CD4-positive, alpha-beta T cell (primary cell): ENCODE measurements at places on chromosomes 16 and 17.

DNA sequence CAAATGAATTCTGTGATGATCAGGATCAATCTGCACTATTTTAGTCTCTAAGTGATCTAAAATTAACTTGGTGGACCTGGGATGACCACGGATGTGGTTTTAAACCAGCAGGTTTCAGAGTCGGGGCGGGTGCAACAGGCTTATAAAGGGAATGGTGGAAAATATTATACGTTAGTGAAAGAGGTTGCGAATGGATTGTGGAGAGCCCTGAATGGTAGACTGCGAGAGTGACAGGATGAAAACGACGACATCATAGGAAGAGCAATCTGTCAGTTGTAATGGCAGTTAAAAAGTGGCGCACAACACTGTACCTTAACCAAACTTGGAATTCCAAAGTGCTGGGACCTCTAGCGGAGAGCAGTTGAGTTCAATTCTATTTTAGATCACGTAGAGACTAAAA lies 1.2 kb upstream of the CYB5B start:
- no peak for DNase-seq

DNA sequence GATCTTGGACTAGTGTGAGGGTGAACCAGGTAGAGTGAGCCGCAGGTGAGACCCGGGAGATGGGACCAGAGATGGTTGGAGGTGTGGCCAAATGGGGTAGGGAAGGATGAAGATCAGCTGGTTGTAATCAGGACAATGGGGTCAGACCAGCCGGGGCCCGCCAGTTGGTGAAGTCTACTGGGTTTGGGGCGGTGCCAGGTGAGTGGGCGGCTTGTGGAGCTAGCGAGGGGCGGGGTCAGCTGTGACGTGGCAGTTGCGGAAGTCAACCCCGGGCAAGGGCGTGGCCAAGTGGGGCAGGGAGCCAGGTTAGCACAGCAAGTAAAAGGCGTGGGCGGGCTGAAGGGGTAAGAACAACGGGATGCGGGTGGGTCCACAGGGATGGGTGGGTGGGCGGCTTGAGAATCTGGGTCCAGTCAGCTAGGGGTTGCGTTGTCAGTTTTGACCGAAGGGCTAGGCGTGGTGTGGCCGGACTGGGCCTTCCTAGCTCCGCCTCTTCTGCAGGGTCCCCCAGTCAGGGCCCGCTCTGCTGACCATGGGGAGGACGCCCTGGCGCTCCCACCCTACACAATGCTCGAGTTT lies 25.5 kb upstream of the ALKBH5 start:
- peak; percentile 94 for DNase-seq

GRCh38 chr16:75477680-75478473 lies 13.4 kb upstream of the TMEM170A start:
- no peak for DNase-seq

GRCh38 chr16:31347445-31347844 lies 7.5 kb upstream of the ITGAX start:
- DNase-seq, result no peak

GRCh38 chr16:79943736-79944135 lies 343.2 kb upstream of the MAF start:
- DNase-seq, result no peak

DNA sequence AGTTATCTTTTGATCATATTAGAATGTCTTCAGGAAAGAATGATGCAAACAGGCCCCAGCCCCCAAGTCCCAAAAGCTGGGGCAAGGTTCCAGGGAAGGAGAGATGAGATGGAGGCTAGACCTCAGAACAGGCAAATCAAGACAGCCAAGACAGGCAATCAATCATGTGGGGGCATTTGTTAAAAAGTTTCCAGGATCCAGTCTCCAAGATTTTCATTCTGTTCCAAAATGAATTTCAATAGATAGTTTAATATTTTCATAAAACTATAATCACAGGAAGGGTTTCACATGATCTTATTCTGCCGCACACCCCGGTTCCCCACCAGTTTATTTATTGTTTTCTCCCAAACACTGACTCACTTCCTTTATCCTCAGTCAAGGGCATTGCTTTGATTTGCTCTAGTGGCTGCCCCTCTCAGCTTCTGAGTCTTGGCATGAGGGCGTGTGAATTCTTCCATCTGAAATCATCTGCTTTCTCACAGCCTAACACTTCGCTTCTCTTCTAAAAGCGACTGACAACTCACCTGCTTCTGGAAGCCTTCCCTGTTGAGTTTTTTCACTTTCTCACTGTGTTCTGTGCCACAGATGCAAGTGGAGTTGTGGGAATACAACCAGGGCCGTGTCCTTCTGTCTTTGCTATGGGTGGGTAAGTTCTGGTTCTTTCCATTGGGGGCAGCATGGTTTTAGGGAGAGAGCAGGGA lies 12.2 kb upstream of the TERF2 start:
- DNase-seq, result no peak

DNA sequence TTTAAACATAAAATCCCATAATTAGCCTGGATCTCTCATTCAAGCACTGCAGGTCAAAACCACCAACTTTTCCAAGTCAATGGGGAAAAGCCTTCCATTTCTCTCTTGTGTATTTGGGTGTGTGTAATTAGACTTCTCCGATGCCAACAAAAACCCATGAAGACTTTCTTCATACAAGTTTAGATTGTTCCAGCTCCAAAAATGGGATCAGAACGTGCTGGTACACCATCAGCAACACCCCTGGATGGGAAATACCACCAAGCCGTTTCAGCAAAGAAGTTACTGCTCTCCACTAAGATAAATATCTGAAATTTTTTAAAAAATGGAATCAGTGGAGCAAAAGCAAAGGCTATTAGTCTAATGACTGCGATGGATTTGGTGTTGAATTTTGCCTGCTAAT lies 837.3 kb upstream of the SOX9 start:
- no peak for DNase-seq

DNA sequence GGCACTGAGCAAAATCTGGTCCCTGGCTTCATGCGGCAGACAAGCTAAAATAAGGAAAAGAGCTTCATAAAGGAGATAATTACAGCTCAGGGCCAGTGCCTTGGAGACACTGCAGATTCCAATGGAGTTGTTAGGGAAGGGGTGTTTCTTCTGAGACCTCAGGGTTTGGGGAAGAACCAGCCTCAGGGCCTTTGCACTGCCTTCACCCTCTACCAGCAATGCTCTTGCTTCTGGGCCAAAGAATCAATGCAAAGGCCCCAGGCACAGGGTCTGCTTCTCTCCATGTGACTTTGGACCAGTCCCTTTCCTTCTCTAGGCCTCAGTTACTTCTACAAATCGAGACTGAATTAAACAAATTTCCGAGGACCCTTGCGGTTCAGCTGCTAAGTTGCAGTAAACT lies 36.2 kb upstream of the GAN start:
- no peak for DNase-seq

DNA sequence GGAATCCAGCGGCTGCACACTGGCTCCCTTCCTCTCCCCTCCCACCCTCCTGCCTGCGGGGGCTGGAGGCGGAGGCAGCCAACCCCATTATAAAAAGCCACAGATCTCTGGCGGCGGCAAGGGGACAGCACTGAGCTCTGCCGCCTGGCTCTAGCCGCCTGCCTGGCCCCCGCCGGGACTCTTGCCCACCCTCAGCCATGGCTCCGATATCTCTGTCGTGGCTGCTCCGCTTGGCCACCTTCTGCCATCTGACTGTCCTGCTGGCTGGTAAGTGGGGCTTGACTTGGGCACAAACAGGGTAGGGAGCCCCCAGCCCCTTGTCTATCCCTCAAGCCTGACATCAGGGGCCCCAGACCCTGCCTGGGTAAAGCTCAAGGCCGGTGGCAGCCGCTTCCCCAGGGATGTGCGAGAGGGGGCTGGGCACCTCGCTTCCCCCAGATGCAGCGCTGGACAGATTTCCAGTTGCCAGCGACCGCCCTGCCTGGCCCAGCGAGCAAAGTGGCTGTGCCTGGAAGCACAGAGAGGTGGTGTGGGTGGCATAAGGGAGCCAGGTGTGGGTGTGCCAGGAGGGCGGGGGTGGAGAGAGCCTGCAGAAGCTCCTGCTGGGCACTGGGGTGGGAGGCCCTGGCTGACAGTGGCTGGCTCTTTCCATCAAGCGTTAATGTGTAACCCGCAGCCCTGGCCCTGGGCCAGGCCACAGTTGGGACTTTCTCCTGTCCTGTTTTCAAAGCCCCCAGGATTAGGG lies at the start of gene CX3CL1:
TSS of gene CX3CL1 (plus strand) at position 119 of the 745 bp plus-strand sequence. CDS start at position 198, 79 bp downstream.
- no peak for DNase-seq

DNA sequence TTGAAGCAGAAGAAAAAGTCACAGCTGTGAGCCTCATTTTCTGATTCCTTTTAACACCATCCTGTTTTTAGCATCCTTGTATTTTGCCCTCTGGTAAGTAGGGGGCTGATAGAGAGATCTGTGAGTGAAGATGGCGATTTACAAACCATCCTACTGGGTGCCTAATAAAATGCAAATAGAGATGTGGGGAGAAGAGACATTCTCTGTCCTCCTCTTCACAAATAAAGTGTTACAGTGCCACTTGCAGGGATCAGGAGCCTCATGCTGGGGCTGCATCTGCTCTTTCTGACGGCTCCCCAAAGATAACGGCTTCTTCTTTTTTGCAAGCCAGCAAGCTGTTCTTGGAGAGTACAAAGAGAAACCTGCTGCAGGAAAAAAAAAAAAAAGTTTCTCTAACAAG lies 418.6 kb downstream of the TOX3 start:
- no peak for DNase-seq

DNA sequence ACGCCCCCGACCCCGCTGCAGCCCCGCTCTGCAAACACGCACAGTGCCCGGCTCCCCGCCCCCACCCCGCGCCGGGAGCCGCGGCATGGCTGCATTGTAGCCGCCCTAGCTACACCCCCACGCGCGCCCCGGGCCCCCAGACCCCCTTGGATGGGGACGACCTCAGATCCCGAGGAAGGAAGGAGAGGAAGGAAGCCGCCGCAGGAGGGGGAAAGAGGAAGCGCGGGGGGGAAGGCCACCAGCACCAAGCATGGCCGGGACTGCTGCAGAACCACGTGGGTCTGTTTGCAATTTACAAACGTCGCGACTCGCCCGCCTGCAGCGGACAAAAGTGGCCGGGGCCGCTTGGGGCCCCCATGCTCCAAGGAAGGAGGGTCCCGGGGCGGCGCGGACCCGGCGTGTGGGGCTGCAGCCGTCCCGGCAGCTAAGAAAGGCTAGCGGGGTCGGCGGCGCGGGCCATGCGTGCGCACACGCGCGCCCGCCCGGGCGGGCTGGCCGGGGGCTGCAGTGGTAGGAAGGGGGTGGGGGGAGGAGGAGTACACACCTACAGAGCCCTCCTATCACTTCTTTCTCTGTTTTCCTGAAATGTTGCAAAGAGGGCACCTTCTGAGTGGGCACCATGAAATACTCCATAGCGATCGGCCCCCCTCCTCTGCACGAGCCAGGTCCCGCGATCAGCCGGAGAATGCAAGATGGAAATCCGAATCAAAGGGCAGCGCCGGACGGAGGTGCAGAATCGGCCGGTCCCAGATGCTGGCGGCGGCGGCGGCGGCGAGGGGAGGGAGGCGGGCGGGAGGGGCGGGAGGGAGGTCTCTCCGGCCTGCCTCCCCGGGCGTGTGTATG lies 488 bp downstream of the TFAP4 start:
- DNase-seq, result peak; percentile 55

GRCh38 chr16:2826591-2827373 lies 3.3 kb upstream of the ZG16B start:
- DNase-seq, result no peak

GRCh38 chr16:21076186-21076883 lies 74.3 kb downstream of the DNAH3 start:
- DNase-seq, result no peak

- DNase-seq, result no peak
These were observed 47.0 kb downstream of the SLC7A5 start for GRCh38 chr16:87822108-87822970.

GRCh38 chr16:71689901-71690300 lies 34.6 kb downstream of the PHLPP2 start:
- DNase-seq, result no peak

GRCh38 chr17:38659415-38659814 lies 15.3 kb downstream of the EPOP start:
- no peak for DNase-seq

DNA sequence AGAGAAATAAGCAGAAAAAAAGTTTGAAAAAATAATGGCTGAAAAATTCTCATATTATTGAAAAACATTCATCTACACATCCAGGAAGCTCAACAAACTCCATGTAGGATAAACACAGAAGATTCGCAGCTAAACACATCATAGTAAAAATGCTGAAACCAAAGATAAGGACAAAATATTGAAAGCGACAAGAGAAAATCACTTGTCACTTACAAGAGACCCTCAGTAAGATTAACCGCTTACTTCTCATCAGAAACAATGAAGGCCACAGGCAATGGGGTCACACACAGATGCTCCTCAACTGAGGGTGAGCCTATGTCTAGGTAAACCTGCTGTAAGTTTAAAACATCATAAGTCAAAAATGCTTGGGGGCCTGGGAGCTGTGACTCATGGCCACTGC lies 38.1 kb upstream of the METRNL start:
- DNase-seq, result no peak

GRCh38 chr16:27642756-27643155 lies 92.8 kb downstream of the KATNIP start:
- DNase-seq, result peak; percentile 5

DNA sequence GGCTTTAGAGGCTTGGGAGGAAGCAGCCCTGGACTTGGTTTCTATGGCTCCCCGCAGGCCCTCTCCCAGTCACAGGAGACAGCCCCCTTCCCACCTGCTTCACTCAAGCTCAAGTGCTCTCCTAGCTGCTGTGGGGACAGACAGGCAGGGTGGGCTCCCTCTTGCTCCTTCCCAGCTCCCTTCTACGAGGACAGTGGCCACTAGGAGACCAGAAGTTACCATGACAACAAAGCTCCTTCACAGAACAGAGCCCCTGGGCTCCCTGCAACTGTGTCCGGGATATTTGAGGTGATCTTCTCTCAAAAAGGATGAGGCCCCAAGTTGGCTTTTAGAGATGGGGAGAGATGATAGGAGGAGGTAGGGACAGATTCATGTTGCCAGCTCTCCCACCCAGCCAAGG lies 116.3 kb downstream of the AMFR start:
- no peak for DNase-seq

GRCh38 chr17:70772761-70773160 lies 603.4 kb downstream of the KCNJ2 start:
- no peak for DNase-seq

GRCh38 chr16:87391324-87391949 lies 699 bp upstream of the MAP1LC3B start:
- no peak for DNase-seq

DNA sequence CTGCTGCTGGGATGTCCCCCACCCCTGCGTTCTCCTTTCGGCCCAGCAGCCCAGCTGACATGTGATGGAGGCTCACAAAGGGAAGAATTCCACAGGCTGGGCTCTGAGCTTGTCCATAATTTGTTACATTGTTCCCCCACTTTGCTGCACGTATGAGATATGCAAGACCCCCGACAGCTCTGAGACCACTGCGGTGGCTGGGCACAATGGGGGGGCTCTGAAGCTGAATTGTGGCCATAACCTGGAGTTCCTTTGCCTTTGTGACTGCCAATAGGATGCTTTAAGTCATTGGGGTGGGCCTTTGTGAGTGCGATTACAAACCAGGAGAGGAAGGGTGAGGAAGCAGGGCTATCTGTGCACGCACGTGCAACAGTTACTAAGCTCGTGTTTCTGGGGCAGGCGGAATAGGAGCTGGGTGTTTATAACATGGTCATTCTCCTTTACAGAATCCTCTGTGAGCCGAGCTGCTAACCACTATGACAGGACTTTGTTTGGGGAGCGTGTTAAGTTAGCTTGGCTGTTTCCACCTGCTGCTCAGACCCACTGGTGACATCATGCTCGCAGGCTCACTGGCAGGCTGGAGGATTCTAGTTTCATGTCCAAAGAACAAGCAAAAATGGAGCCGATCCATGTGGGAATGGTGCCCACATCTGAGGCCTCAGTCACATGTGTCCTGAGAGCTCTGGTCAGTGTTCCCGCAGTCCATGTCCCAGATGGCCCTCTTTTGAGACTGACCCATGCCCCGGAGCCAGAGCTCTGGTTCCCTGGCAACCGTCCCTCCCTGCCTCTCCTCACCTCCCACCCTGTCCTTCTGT lies 208.3 kb upstream of the SALL1 start:
- DNase-seq, result no peak

GRCh38 chr17:27353033-27353460 lies 59.1 kb downstream of the WSB1 start:
- no peak for DNase-seq
